Bronchial epithelial cell (primary cell): ENCODE measurements at places on chromosomes 5 and 9. TPM values are rescaled to one million over a fixed set of nuclear protein-coding genes. Genes with fewer than 3 reads are reported as not detected.

MIGA2 gene
- 12.6 and 25.0 TPM in 2 replicates for total RNA-seq

DAB2IP gene
- 8.4 TPM in 2 replicates for total RNA-seq

PCDHGA7 gene
- total RNA-seq = under 0.01 and 0.51 TPM in 2 replicates

GRCh38 chr9:32427111-32427873 is 42.8 kb downstream of the ACO1 start:
- no peak for DNase-seq

DNA sequence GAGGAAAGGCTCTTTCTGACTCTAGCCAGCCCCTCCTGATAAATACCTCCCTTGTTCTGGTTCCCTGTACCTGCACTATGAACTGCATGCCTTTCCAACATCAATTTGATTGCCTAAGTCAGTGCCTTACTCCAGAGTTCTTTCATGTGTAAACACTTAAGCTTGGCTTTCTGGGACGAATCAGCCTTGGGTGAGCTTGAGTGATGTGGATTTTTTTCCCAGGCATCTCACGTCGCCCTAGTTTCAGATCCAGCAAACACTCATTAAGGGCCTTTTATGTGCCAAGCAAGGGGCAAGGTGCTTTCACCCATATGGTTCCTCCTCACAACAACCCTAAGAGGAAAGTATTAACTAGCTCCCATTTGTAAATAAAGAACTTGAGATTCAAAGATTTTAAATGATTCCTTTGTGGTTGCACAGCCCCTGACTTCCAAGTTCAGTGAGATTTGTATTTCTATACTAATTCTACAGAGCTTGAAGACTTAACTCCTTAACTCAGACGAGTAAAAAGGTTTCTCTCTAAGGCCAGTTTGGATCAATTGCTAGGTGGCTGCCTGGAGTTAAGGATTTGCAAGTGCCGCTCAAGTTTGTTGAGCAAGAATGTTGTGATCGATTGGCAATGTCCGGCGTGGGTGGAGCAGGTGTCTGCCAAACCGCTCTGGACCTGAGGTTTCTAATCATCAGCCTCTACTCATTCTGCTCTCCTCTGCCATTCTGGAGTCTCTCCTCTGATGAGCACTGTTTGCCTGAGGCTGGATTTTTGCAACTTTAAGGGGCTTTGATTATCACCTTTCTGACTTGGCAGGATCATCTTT is 20.2 kb upstream of the TJP2 start:
- no peak for DNase-seq

- DNase-seq = no peak
Measured at GRCh38 chr5:96197347-96197746, 235.7 kb upstream of the ELL2 start.

DNA sequence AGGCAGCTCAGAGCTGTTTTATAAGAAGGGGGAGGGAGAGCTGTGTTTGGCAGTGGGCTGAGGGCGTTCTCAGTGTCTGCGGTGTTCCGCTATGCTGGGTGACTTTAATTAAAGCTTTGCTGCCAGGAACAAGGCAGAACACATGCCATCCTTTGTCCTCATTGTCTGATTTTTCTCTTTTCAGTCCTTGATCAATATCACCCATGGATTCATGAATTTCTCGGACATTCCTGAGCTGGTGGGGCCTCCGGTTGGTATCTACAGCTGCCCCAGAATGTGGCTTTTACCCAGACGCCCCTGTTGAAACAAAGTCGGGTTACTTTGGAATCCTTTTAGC is 66.5 kb upstream of the TGFBR1 start:
- no peak for DNase-seq
